ENCODE measurements at places on chromosomes 3 and 15.

DNA sequence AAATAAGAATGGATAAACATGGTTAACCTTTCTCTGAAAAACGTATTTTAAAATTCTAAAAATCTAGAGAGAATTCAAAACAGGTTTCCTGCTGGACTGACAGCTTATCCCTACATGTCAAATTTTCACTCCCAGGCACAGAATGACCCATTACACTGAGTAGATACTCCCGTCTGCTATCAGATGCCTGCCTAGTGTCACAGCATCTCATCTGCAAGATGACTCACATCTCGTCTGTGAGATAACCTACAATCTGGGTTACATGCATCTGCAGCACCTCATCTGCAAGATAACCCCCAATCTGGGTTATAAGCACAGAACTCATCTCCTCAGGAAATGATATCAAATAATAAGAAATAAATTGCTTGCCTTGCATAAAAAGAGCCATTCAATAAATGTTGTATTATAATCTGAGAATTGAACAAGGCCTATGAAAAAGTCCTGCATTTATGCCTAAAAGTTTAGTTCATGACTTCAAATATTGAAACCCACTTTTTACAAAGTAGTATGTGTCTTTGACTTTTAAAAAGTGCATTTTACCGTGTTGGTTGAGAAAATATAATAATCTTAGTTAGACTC lies 188.3 kb upstream of the THBS1 start:
- no peak for DNase-seq

GRCh38 chr3:15713364-15713763 lies 84.4 kb downstream of the ANKRD28 start:
- DNase-seq = no peak

DNA sequence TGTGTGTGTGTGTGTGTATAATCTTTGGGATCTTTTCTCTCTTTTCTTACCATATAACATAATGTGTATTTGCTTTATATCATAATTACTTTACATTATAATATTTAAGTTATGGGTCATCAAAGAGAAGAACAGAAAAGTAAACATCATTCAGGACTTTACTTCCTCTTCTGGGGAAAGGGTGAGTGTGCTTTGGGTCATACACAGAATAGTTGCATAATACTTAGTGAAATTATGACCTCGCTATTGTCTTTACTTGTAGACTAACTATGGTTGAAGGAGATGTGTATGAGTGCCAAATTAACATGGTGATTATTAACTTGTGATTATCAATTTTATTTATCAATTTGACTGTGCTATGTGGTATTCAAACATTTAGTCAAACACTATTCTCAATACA lies 1086.9 kb downstream of the DIPK2A start:
- no peak for DNase-seq

- no peak for DNase-seq
Measured at GRCh38 chr3:194952841-194953241, 267.2 kb downstream of the FAM43A start.

DNA sequence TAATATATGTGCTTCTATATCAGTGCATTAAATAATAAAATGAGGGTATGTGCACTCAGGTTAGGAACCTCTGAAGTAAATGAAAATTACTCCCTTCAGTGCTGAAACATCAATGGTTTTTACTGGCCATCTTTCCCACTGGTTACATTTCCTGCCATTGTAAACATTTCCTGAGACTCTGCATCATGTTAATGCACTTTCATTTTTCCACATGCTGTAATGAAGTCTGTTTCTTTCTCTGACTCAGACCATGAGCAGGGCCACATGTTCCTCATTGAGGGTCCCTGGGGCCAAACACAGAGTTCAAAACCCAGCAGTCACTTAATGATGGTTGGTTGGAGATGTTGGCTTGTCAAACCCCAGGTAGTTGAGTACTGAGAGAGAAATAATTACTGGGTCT lies 15.3 kb downstream of the FAM3D start:
- no peak for DNase-seq

GRCh38 chr15:77097921-77098320 lies 27.0 kb upstream of the TSPAN3 start:
- DNase-seq = no peak

DNA sequence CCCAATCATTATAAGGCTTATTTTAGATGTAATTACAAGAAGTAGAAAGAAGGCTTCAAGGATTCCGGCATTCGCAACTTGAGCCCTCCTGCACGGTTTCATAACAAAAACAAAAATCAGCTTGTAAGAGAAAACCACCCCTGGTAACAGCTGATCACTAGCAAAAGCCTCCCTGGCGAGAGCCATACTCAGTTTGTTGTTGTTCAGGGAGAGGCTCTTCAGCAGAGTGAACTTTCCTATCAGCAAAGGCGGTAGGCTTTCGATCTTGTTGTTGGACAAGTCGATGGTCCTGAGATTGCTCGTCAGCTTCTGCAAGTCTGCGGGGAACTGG lies 710 bp downstream of the LRRC57 start:
- DNase-seq = no peak

- DNase-seq = no peak
Measured at GRCh38 chr15:37789881-37790280, 144.6 kb upstream of the TMCO5A start.

GRCh38 chr15:90338532-90338931 lies 13.6 kb upstream of the ZNF774 start:
- DNase-seq = no peak

- peak; percentile 72 for DNase-seq
Measured at GRCh38 chr3:56801662-56802377, at the start of gene ARHGEF3. Gene ARHGEF3, minus strand, starts transcription at chr3:56801949. Its CDS starts 151 bp downstream, at chr3:56801798.

GRCh38 chr3:191030491-191030890 lies 168.0 kb upstream of the GMNC start:
- DNase-seq = no peak

DNA sequence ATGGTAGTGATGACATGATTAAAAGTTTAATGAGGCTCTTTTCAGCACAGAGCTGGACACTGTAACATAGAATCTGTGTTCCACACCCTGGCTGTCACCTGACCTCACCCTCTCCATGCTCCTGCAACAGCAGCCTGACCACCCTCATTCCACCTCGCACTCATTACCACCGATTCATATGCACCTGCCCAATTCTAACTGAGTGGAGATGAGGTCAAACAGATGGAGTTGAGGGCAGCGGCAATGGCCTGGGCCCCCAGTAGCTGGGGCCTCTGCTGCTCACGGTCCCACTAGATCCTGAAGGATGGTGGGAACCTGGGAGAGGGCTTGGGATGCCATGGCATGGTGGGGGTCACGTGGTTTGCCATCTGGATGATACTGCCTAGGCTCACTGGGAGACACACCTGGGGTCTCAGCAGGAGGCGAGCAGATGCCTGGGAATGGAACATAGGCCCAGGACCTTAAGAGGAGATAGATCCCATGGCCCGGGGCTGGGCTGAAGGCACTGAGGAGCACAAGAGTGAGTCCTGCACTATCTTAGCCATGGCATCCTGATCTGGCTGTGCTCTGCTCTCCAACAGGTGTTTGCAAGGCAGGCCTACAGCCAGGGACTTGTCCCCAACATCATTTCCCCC lies 1.3 kb downstream of the SCN5A start:
- DNase-seq = no peak

GRCh38 chr3:116059421-116060096 lies 385.7 kb downstream of the LSAMP start:
- DNase-seq = no peak

- DNase-seq = no peak
Measured at GRCh38 chr3:184240384-184241140, 8.2 kb downstream of the ALG3 start.

- DNase-seq = no peak
Measured at GRCh38 chr3:66520724-66521123, 19.9 kb upstream of the LRIG1 start.

DNA sequence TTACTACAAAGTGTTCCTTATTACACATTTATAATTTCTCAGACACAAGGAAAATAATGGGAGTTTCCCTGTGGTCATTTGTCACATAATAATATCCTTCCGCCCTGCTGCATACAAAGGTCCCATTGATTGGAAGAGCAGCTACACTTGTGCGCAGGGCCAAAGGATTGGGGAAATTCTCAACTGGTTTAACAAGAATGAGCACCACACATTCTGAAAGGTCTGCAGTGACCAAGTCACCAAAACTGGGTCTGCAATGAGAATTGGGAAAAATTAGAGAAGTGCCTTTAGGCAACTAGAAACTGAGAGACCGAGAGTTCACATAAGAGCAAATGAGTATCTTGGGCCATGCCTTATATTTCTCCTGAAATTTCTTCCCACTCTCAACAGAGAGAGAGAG lies 98.2 kb upstream of the NR2F2 start:
- no peak for DNase-seq

Measured in tibial nerve (tissue), 4 donors.